Dorsolateral prefrontal cortex (tissue), 122 donors: ENCODE measurements at places on chromosomes 3 and 15. TPM values are rescaled to one million over a fixed set of nuclear protein-coding genes. Genes with fewer than 3 reads are reported as not detected.

- no peak for DNase-seq
These were observed 220.9 kb downstream of the AGBL1 start for GRCh38 chr15:86300390-86301125.

AADAC gene
- total RNA-seq, result not detected

UCN2 gene
- total RNA-seq, result not detected

ADAMTSL3 gene
- 17.1 TPM for total RNA-seq

SLC35G2 gene
- total RNA-seq, result 22.1 TPM

DNA sequence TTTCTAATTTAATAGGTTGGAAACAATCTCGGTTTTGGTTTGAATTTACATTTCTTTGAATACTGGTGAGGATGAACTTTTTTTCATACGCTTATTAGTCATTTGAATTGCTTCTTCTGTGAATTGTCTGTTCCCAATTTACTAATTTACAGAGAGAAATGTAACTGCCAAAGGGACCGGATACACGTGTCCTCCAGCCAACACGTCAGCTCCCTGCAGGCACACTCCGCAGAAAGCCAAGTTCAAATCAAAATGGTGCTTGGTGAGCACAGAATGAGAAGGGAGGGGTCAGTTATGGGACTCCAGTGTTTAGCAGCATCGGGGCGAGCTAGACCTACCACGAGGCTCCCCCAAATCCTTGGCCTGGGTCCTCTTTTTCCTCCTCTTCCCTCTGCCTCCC is 10.8 kb upstream of the TSEN2 start:
- no peak for DNase-seq

DNA sequence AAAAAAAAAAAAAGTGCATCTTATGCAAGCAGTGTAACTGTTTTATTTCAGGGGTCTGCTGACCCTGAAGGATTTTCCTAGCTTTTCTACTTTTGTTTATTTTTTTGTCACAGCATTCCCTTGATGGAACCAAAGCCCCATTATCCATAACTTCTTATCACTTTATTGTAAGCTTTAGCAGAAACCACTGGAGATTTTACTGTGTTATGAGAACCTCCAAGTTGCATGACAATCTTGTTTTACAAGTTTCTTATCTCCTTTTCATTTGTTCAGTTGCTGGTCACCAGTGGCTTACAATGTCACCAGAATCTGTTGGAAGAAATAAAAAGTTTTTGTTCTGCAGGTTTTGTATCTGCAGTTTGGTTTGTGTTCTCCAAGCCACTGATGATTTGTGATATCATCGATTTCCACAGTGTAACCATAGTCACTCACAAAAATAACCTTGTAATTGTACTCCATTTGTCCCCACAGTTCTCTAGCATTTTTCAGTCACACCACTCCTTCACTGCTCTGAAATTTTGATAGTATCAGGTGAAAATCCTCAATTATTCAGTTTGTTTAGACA is 660.0 kb downstream of the RBMS3 start:
- DNase-seq, result no peak

GRCh38 chr15:45785897-45786296 is 151.1 kb downstream of the SQOR start:
- DNase-seq, result no peak

DNA sequence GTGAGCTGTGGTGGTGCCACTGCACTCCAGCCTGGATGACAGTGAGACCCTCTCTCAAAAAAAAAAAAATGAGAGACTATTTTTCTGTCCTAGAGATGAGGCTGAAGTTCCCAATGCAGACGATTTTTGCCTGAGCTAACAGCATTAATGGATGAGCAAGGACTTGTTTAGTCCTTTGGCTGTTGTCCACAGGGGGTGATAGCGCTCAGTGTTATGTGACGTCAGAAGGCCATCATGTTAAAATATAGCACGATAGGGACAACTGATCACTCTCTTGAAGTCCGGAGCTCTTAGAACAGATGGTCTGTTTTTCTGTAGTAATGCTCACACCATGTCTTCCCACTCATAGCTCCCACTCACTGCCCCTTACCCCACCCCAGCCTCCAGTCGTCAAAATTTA is 6.8 kb downstream of the TRNT1 start:
- no peak for DNase-seq

- no peak for DNase-seq
These were observed 75.2 kb downstream of the LRIG1 start for GRCh38 chr3:66425576-66426114.

GRCh38 chr15:75732177-75732808 is 19.6 kb upstream of the CSPG4 start:
- DNase-seq, result no peak

GRCh38 chr3:115146032-115146417 is 1.1 kb downstream of the ZBTB20 start:
- peak; percentile 25 for DNase-seq

MUC20 gene
- total RNA-seq, result 39.3 TPM

DNA sequence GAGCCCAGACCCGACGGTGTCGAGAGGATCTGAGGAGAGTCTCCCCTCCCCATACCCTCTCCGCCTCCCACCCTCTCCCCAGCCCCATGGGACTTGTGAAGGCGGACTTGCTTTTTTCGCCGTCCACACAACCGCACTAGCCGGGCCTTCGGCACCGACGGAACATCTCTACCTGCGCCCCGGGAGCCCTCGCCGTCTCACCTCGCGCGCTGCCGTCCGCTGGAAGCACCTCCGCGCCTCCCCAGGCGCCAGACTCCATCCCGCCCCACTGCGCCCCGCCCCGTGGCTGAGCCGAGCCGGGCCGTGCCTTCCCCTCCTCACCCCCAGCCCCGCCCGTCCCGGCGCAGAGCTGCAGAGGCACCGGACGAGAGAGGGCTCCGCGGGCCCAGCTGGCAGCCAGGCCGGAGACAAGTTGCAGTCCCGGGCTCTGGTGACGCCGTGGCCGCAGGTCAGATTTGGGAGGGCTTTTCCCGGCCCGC is at the start of the genes DUOX1 and DUOXA1:
TSS of gene DUOX1 (plus strand) at position 344 of the 479 bp plus-strand sequence. CDS start 1,973 bp downstream, outside the sequence.
TSS of gene DUOXA1 (minus strand) at position 229 of the 479 bp plus-strand sequence. CDS start 6,865 bp downstream, outside the sequence.
- no peak for DNase-seq

- no peak for DNase-seq
These were observed 233.2 kb upstream of the CMC1 start for GRCh38 chr3:28008235-28008634.

DNA sequence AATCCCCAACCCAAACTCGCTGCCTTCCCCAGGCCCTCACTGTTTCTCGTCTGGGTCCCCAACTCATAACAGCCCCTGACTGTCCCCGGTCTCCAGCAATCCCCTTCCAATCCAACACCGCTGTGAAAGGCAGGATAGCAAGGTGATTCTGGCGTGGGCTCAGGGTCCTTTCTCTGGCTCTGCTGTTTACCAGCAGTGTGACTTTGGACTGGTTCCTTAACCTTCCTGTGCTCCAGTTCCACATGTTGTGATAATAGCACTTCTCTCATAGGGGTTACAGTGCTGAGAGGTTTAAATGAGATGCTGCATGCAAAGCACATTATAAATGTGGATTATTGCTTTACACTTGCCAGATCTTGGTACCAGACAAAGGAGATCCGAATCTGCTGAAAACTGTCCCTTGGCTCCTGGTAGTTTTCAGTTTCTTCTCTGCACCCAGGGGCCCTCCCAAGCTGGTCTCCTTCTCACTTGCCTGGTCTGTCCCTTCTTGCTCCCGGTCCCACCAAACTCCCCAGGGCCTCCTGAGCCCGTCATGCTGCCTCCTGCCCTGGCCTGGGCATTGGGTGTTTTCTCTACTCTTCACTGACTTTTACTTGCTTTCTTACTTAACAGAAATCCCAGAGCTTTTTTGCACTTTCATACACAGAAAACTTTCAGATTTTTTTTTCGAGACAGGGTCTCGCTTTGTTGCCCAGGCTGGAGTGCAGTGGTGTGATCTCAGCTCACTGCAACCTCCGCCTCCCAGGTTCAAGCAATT is 26.8 kb upstream of the CYP11A1 start:
- no peak for DNase-seq

- DNase-seq, result no peak
These were observed 92.4 kb downstream of the MB21D2 start for GRCh38 chr3:192825216-192825615.

GRCh38 chr15:68700455-68701123 is 120.1 kb downstream of the ANP32A start:
- peak; percentile 80 for DNase-seq

- DNase-seq, result no peak
These were observed 81.7 kb upstream of the TLE3 start for GRCh38 chr15:70179309-70179892.

DNA sequence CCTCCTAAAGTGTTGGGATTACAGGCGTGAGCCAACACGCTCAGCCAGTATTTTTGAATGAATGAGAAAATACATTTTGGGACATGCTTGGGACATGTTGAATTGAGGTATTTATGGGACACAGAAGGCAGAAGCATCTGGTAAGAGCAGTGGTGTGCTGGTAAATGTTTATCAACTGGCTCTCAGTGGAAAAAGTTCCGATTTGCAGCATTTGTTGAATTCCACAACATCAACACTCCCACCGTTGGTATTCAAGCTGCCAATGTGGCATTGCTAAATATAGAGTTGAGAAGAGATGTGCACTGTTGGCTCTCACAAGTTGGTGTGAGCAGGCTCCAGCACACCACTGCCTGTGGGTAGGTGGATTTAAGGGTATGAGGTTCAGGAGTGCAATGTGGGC is 35.8 kb upstream of the LRRFIP2 start:
- DNase-seq, result no peak

DNA sequence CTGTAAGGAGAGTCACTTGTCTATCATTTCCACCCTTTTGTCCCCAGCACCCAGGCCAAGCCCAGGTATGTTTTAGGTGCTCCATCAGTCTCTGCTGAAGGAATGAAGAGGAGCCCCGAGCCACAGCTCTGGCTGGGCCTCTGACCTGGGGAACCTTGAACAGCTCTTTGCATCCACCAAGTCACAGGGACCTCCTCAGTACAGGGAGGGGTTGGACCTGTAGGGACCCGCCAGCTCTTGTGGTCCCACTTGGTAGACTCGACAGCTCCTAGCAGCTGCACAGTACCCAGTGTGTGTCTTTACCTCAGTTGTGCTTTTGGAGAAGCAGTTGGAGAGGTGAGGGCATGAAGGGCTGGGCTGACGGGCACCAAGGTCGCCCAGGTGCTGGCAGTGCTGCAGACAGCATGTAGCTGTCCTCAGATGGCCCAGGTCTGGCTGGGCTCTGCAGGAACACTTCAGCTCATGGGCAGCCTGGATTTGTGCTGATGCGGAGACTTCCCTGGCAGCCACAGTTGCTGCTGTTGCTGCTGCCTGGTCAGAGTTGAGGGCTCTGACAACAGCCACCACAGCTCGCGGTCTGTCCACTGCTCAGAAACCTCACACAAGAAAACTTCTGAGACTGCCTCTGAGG is 123.6 kb downstream of the CACNA1D start:
- no peak for DNase-seq

GRCh38 chr15:26615927-26616302 is 157.0 kb downstream of the GABRB3 start:
- no peak for DNase-seq

- DNase-seq, result no peak
These were observed 16.5 kb upstream of the FAM174B start for GRCh38 chr15:92672102-92672501.

NR2E3 gene
- total RNA-seq, result not detected

GRCh38 chr3:77539677-77540076 is 499.8 kb downstream of the ROBO2 start:
- no peak for DNase-seq

GABRB3 gene
- 152 TPM for total RNA-seq

TNFAIP8L3 gene
- 13.8 TPM for total RNA-seq

- DNase-seq, result no peak
These were observed 246.6 kb upstream of the LRRC3B start for GRCh38 chr3:26375843-26376530.

- DNase-seq, result no peak
These were observed 18.5 kb upstream of the C3orf62 start for GRCh38 chr3:49295489-49296058.
